ENCODE measurements at places on chromosomes 2 and 18.

- no peak for DNase-seq
These were observed 13.2 kb upstream of the ARMC9 start for GRCh38 chr2:231185050-231185725.

DNA sequence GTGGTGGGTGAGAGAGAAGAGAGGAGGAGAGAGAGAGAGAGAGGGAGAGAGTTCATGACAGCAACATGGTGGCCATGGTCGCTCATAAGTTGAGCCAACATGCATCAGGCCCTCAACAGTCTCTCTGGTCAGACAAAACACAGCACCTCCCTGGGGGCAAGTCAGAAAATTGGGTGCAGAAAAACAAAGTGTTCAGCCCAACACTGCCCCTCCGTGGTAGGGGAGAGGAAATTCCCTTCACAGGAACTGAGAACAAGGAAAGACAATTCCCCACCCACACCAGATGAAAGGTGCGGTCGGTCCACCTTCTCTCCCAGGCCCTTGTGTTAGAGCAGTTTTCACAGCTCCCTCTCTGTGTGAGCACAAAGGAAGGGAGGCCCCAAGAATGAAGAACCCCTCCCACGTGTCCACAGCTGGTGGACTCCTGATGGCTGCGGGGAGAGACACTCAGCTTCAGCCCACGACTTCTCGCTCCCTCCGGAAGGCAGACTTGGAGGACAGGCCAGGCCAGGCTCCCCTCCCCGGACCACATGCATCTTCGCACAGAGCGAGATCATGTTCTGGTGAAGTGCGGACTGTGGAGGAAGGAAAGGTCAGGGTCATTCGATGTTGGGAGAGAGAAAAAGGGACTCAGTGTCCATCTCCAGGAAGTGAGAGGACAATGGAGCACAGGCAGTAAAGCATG, 181.7 kb downstream of the ANAPC1 start:
- no peak for DNase-seq

DNA sequence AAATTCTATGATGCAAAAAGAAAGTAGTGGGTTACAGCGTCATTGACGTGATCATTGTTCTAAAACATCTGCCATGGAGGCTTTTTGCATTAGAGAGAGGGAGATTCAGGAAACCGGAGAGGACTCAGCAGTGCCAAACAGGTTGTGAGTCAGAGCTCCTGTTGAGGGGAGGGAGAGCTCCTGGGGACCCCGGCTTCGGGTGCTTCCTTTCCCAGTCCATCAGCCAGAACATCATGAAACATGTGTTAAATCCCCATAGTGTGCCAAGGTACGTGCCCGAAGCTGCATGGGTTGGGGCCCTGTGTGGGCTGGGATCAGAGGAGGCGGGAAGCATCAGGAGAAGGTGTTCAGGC, 791 bp upstream of the CYRIA start:
- DNase-seq = no peak

GRCh38 chr18:23228102-23229061, 93.1 kb downstream of the CABLES1 start:
- no peak for DNase-seq

DNA sequence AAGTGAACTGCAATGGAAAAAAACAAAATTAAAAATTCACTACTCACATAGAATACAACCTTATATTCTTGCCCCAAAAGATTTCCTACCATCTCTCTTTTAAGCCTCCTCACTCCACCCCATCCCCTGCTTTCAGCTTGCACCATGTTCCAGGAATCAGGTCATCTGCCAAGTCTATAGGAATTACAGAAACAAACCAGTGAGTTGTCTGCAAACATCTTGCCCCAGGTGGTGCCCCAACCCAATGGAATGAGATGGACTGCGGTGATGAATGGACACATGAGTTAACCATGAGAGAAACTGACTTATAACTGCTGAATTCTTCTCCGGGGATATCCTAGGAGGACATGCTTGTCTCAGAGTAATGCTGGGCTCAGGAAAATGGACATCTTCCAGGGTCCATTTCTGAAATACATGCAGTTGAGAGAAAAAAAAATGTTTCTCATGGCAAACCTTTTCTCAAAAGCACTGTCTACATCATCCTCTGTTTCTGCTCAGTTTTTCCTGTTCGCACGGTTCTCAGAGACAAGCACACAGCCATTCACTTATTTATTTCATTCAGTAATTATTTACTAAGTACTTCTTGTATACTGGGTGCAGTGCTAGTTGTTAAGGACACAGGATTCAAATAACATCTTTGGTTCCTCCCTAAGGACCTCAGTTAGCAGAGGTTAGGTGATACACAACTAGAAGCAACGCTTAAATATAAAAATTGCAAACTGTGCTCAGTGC, 350.0 kb downstream of the RND3 start:
- DNase-seq = no peak

- DNase-seq = no peak
These were observed 47.2 kb upstream of the XPO1 start for GRCh38 chr2:61585383-61585782.

DNA sequence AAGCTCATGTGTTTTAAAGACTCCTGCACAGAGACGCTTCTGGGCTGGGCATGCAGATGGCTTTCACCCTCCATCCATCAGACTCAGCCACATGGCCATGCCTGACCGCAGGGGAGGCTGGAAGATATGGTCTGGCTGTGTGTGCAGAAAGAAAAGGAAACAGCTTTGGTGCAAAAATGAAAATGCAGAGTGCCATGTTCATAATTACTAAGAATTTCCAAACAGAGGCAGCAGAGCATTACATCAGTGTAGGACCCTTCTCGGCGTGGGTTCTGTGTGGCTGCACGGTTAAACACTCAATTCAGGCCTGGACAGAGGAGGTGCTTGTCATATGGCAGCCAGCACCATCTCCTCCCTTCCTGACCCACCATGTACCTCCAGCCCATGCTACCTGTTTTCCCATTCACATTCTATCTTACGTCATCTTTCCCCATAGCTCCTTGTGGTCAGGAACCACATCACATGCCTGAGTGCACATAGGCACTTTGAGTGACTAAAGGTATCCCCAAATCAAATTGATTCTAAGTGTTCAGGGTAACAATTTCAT, 200.3 kb upstream of the ID2 start:
- no peak for DNase-seq

- no peak for DNase-seq
These were observed 16.8 kb upstream of the KLHL30 start for GRCh38 chr2:238121511-238122286.

All from stimulated activated CD8-positive, alpha-beta memory T cell treated with anti-CD3 and anti-CD28 coated beads, Interleukin-4, amount 100 ng/mL, for 4 hours (primary cell).